NCI-H82 (cell line): ENCODE measurements at places on chromosomes 1 and 21.

- peak; percentile 86 for DNase-seq
Measured at GRCh38 chr1:200139661-200140250, 112.2 kb downstream of the NR5A2 start.

- DNase-seq, result no peak
Measured at GRCh38 chr1:209504571-209504970, 78.9 kb upstream of the CAMK1G start.

- DNase-seq, result no peak
Measured at GRCh38 chr1:209746451-209747165, 9.2 kb upstream of the TRAF3IP3 start.

DNA sequence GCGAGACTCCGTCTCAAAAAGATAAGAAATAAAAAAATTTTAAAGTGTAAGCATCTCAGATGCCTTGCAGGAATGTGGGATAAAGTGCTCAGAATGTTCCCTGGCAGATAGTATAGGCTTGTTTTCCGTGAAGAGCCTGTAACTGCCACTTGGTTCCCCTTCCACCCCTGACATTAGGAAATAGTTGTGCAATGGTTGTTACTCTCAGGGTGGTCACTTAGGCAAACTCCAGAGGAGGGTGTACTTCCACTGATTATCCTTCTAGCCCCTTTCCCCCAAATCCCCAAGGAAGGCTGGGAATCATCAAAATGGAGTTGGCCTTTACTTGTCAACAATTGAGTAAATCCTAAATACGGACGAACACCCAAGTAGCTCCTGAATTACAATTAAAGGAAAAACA, 10.4 kb downstream of the RPL11 start:
- DNase-seq, result no peak

DNA sequence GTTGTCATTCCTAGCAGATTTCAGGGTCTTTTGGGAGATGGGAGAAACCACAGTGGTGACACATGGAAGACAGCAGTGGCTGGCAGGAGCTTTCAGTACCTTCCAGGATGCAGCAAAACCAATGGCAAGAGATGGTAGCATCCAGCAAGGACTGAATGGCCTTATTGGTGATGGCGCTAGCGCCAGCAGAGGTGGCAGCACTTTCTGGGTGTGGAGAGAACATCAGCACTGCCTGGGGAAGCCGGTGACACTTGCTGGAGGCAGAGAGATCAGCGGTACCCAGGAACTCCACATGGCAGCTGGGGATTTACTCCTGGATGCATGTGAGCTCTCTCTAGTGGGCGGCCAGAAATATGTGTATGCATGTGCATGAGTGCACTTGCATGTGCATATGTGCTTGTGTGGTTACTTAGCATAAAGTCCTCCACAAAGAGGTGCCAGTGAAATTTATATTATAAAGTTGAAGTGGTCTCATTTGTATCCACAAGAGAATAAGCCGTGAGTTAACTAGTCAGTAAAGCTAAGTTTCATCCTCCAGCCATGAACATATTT, 364.7 kb downstream of the LMX1A start:
- DNase-seq, result peak; percentile 29

DNA sequence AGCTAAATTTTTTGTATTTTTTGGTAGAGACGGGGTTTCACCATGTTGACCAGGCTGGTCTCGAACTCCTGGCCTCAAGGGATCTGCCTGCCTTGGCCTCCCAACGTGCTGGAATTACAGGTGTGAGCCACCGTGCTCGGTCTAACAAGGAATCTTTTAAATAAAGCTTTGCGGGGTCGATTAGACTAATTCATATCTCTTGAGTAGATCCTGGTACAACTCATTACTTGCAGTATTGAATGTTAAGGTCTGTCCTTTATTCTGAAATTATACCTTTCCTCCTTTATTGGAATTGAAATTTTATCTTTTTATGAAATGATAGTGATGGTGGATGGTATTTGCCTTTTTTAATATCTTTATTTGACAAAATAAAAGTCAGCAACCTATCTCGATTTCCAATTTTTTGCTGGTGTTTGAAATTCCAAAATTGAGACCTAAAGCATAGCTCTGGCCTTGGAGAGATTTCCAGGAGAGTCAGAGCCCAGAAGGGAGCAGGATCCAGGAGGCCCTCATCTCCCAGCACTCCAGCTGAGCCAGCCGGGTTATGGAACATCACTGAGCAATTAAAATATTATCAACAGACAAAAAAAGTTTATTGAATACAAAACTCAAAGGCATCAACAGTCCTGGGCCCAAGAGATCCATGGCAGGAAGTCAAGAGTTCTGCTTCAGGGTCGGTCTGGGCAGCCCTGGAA, 4.7 kb downstream of the S100A2 start:
- DNase-seq, result no peak

- DNase-seq, result no peak
Measured at GRCh38 chr1:86951430-86951829, 37.0 kb downstream of the HS2ST1 start.

- DNase-seq, result peak; percentile 62
Measured at GRCh38 chr1:8421721-8422120, 103.8 kb downstream of the SLC45A1 start.

- DNase-seq, result peak; percentile 92
Measured at GRCh38 chr1:248858096-248858890, 592 bp downstream of the ZNF692 start.

GRCh38 chr1:150164224-150164623, 14.5 kb downstream of the PLEKHO1 start:
- no peak for DNase-seq

GRCh38 chr1:54716299-54717047, 812 bp downstream of the TTC4 start:
- DNase-seq, result no peak

- DNase-seq, result no peak
Measured at GRCh38 chr1:205629751-205630150, 2.1 kb downstream of the ELK4 start.

DNA sequence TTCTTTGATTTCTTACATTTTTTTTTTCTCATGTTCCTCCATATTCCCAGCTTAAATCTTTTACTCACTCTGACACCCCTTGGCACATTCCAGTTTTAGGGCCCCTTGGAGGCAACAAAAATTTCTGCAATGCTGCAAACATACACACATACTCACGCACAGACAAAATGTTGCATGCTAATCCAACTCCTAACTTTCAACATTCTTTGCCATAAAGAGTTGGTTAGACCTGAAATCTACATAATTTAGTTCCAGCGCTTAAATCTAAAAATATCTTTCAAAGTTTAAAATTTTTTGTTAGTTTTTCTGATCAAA, 103.9 kb downstream of the PTPN14 start:
- DNase-seq, result no peak

DNA sequence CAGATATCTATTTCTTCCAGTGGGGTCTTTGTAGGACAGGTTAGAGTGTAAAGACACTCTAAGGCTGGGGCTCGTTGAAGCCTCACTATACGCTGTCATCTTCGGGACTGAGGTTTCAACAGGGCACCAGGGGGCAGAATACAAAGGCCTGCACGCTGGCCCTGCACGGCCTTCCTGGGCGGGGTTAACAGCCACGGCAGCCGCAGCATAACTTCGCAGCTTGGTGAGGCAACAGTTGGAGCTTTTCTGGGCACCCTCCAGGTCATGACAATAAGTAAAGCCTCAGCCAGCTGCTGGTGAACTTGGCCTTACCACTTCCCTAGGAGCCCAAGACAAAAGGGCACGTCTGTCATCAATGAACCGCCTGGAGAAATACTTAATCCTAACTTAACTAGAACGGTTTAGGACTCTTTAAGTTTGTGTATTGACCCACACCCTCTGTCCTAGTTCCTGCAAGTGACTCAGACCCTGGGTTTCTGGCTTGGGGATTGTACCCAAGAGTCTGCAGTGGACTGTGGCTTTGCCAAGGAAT, 2.3 kb upstream of the RUNX1 start:
- DNase-seq, result peak; percentile 89

DNA sequence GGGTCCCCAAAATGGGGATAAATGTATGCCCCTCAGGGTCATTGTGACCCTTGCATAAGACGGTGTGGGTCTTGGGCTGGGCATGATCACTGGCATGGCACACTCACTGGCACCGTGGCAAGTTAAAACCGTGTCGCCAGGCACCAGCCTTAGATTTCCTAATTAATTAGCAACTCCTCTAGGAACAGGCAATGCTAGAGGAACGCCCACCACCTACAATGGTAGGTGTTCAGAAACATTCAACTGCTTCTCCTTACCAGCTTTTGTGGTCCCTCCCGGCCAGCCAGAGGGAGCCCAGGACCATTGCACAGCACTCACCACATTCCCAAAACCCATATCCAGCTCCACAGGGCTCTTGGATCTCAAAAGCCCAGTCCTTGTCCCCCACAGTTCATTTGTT, 36.4 kb downstream of the EPHA2 start:
- DNase-seq, result no peak

GRCh38 chr1:180167721-180168467, 13.2 kb downstream of the QSOX1 start:
- no peak for DNase-seq

- DNase-seq, result peak; percentile 39
Measured at GRCh38 chr1:32889731-32890278, 3.5 kb downstream of the HPCA start.

DNA sequence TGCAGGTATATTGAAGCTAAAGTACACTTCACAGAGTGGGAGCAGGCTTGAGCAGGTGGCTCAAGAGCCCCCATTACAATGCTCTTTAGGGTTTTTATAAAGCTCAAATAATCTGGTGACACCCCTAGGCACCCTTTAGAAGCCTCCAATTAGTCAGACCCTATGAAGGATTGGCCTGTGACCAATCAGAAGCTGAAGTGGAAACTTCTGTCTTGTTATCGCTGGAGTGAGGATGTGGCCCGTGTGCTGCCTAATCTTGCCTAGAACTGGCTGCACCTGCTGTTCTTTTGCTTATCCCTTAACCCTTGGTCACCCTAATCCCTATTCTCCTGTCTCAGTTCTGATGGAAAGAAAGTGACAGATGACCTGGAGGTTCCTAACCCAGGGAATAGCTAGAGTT, 70.8 kb upstream of the ABCG1 start:
- peak; percentile 70 for DNase-seq

GRCh38 chr1:228853637-228854036, 118.4 kb downstream of the RHOU start:
- DNase-seq, result peak; percentile 21
